ENCODE measurements at places on chromosomes 3 and 15. TPM values are rescaled to one million over a fixed set of nuclear protein-coding genes. Genes with fewer than 3 reads are reported as not detected.

DNA sequence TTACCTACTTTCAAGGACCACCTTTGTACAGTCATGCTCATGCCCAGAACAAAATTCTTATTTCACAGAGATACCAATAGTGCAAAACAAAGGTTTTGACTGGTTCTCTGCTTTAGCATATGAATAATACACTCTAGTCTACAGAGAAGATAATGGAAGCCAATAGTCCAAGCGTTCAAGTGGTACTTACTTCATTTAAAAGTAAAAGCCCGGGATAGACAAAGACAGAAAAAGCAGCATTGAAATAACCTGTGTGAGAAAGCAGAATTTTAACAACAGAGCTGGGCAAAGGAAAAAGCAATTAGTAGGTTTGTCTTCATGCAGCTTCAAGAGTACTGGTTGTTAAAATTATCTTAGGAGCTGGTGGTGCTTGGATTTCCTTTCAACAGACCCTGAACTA lies 848.3 kb downstream of the FHIT start:
- no peak for DNase-seq

DNA sequence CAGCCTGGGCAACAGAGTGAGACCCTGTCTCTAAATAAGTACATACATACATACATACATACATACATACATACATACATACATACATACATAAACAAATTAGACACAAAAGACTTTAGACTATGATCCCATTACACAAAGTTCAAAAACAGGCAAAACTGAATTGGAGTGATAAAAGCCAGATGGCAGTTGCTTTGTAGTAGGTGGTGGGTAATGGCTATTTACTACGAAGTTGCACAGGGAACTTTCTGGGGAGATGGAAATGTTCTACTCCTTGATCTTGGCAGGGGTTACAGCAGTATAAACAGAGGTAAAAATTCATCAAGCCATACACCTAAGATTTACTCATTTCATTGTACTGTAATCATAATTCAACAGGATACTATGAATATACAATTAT lies 63.7 kb upstream of the HRH1 start:
- peak; percentile 17 for DNase-seq

DNA sequence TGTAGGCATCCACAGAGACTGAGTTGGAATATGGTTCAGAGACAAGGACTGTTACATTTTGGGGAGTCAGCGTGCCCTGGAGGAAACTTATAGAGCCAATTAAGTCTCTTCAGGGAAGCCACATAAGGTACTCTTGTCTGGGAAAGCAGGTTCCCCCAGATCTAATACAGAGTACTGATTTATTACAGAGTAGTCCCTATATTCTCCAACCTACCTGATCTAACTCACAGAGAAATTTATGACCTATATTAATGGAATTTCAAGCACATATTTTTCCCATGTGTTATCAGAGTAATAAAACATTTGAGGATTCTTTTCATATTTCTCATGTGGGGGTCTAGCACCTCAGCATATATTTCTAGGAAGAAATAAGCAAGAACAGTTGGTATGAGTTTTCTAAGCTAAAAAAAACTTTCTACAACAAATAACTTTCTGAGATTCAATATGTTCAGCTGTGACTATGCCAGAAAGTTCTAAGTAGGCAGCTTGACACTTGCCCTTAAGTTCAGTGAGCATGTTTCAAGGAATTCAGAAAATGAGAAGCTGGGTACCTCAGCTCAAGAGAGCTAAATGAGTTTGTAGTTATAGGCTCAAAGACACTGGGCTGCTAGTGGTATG lies 75.3 kb upstream of the COL8A1 start:
- peak; percentile 36 for DNase-seq

GRCh38 chr3:77254967-77255831 lies 215.3 kb downstream of the ROBO2 start:
- DNase-seq, result peak; percentile 13

DNA sequence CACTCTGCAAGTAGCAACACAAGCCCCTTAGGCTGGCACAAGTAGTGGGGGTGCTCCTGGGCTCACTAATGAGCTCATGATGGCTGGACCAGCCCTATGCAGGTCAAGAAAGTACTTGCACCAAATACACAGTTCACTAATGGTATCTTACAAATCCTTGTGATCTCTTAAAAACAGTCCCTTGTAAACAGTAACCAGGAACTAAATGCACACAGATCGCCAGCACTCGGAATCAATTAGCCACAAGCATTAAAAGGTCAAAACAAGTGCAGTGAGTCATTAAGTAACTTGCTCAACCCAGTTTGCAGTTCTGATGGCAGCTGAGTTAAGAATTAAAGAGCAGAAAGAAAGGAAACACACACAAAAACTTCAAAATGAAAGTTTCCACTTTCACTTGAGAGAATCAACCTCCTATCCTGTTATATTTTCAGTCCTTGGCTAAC lies 43.2 kb downstream of the ARHGEF3 start:
- DNase-seq, result peak; percentile 88

The MINAR1 gene
- total RNA-seq, result 0.98 TPM

DNA sequence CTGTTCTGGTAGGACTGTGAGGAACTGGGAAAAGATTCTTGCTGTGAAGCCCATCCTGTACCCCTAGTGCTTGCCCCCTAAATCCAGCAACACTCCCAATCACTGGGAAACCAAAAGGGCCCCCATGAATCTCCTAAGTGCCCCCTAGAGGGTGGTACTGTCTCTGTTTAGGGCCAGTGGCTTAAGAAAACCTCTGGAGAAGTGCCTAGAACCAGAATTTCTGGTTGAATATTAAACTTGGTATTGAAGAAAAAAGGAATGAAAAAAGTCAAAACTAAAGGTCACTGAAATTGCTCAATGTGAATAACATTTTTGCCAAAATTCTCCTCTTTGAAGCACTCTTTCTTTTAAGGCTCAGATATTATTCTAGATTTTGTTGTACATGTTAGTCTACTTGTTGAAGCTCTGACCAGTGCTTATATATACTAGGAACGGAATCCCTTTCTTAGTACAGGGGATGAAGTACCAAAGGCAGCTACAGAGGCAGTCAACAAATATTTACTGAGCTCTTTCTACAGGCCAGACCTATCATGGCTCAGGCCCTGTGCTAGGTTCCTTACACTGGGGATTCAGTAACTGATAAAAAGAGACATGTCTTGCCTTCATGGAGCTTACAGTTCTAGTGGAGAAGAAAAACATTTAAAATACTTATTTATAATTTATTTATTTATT lies 138.8 kb downstream of the MYLK start:
- DNase-seq, result peak; percentile 74

- no peak for DNase-seq
Observed at GRCh38 chr3:109853077-109853731, 515.9 kb upstream of the DPPA4 start.

The NEK10 gene
- total RNA-seq, result 27.1 TPM

The MKRN3 gene
- total RNA-seq, result 0.65 TPM

The CERS3 gene
- not detected for total RNA-seq

- DNase-seq, result no peak
Observed at GRCh38 chr3:32973982-32974381, 22.5 kb downstream of the CCR4 start.

The DVL3 gene
- 66.8 TPM for total RNA-seq

- DNase-seq, result no peak
Observed at GRCh38 chr15:69943637-69944036, 154.1 kb downstream of the TLE3 start.

DNA sequence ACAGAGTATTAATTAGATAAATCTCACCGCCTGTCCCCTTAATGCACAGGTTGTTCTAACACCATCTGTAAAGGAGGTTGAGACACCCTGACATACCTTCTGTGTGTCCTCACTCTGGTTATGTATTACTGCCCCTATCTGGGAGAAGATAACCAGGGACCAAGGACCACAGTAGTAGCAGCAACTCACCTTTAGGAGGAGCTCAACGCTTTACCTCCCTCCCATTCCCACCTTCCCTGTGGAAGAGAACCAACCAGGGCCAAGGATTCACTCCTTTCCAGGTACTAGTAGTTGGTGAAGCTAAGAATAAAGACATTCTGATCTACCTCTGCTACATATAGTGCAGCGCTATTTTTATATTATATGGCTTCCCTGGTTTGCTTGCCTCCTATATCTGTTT lies 232.6 kb downstream of the MEX3B start:
- DNase-seq, result no peak

The IRAK2 gene
- 9.1 TPM for total RNA-seq

- no peak for DNase-seq
Observed at GRCh38 chr15:86076468-86076867, 3.2 kb upstream of the AGBL1 start.

GRCh38 chr3:188915127-188915526 lies 256.6 kb upstream of the TPRG1 start:
- peak; percentile 78 for DNase-seq

The CCNB2 gene
- 32.1 TPM for total RNA-seq

- DNase-seq, result no peak
Observed at GRCh38 chr3:54671511-54671910, 256.3 kb downstream of the LRTM1 start.

The ACKR4 gene
- total RNA-seq, result 11.4 TPM

GRCh38 chr3:159761848-159762635 lies 226.6 kb upstream of the IL12A start:
- DNase-seq, result peak; percentile 40

DNA sequence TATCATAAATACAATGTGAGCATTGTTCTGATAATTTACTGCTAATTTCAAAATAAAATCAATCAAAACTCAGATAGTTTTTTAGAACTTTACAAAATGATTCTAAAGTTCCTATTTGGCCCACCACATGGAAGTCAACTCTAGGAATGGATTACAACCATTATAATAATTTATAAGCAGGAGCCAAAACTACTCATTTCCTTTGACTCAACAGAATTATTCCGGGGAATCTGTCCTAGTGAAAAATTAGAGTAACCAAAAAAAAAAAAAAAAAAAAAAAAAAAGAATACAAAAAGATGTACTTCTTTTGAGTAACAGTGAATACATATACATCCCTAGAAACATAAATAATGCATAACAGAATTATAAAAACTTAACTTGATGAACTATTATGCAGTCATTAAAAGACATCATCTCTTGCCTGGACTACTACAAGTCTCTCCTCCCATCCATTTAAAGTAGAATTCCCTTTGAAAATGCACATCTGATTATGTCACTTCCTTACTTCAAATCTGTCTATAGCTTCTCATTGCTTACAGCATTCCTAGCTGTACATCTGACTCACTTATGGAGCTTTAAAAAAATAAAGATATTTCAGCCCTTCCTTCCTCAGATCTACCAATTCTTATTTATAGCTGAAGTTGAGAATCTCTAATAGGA lies 43.4 kb downstream of the HDGFL3 start:
- DNase-seq, result peak; percentile 31

DNA sequence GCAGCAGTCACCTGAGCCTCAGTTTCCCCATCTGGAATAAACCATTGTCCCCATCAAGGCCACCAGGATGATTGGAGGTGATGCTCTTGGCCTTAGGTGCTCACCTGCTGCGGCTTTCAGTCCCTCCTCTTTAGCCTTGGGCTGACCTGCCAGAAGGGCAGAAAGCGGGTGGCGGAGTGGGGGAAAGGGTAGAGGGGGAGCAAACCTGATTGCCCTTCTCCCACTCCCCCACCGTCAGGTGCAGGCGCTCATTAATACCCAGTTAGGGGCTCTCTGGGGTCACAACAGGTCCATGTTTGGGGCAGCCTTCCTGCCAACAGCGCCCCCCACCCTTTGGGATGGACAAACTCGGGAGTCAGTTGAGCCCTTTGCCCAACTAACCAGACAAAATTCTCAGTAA lies 50.5 kb downstream of the GRIP2 start:
- no peak for DNase-seq

The TGM5 gene
- total RNA-seq, result not detected

DNA sequence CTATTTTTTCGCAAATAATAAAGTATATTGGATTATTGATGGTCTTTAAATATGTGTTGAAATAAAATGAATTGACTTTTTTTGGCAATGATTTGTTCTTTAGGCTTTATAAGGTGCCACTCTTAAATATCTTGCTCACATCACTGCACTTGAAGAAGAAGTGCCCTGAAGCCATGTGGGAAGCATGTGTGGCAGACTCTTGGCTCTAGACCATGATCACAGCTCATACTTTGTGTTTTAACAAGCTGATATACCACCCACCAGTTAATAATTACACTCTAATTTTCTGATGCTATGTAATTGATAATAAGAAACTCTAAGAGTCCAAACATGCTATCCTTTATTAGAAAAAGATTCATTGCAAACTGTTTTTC lies 52.1 kb upstream of the TGFBR2 start:
- DNase-seq, result no peak

DNA sequence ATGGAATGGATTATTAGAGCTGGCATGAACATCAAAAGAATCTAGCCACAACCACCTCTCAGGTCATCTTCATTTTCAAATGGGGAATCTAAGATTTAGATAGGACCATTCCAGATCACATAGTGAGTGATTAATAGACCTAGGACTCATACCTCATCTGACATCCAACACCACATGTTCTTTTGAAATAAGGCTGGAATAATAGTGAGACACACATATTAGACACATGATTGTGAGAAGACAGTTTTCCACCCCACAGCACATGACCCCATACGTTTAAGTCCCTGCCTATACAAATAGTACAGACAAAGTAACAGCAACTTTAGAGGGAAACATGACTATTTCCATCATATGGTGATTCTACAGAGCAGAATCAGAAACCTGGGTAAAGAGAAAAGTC lies 344.7 kb upstream of the TPRG1 start:
- no peak for DNase-seq

DNA sequence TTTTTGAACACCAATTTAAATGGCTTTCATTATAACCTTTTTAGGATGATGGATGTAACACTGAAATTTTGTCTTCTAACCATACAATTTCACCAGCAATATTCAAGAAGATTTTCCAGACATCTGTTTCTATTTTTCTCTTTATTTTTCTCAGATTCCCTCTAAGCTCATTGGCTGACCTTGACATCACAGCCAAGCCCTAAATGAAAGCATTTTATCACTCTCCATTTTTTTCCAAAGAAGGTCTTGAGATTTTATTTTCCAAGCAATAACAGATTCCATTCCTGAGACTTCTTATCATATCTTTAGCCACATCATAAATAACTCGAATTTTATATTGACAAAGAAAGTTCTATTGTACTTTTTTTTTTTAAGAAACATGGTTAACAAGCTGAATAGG lies 392.6 kb upstream of the THBS1 start:
- peak; percentile 51 for DNase-seq

DNA sequence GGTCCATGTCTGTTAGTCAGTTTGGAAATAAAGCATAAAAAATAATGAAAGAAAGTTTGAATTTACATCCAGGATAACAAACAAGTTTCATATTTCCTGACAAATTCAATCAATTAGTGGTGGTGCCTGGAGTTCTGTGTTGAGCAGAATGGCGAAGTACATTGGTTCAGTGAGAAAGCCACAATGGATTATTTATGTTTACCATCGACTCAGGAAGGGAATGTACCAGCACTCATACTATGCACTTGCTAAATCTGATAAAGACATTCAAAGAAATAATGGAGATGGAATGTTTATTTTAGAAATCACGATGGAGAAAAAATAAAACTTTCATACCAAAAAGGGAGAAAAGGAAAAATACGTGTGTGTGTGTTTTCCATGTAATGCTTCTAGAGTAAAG lies 45.3 kb upstream of the MME start:
- no peak for DNase-seq

DNA sequence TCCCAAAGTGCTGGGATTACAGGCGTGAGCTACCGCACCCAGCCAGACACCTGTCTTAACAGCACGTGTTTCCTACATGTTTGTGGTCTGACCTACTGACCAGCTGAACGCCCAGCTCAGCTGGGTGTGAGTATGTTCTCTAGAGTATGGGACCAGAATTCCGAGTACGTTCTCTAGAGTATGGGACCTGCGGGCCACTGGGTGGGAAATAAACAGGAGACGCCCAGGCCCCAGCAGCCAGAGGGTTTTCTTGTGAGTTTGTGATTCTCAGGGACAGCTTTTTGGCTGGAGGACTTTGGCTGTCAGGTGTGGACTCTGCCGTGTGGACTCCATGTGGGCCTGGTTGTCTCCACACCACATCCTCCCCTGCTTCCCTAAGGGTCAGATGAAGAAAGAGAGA lies 87.3 kb downstream of the CHRD start:
- DNase-seq, result no peak
